ENCODE measurements at places on chromosomes 12 and 14. TPM values are rescaled to one million over a fixed set of nuclear protein-coding genes. Genes with fewer than 3 reads are reported as not detected.

DNA sequence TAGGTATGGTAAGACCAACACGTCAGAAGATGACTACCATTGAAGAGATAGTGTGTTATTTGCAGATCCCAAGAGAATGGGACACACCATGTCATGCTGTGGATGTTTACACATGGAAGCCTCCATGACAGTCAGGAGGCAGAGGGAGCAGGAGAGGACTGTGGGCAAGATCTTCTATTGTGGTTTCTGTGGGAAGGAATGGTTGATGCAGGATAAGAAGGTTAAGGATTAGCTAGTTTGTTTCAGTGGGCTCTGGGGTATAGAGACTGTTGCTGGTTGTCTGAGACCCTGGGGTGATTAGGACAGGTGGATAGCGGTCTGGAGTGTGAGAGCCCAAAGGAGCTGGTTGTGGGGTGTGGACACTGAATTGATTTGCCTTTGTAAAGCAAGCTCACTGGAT, 23.3 kb downstream of the TAS2R7 start:
- DNase-seq = no peak

DNA sequence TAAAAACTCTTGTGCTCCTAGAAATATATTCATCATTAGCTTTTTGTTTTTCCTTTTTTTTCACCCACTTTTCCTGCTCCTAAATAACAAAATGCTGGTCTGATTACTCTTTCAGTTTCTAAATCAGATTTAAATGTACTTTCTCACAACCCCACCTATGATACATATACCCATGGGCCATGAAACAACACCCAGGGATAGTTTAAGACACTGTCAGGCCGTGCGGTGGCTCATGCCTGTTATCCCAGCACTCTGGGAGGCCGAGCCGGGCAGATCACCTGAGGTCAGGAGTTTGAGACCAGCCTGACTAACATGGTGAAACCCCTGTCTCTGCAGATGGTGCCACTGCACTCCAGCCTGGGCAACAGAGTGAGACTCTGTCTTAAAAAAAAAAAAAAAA, 1.6 kb upstream of the NUMB start:
- no peak for DNase-seq

FLVCR2 gene
- 2.2 TPM for total RNA-seq

- no peak for DNase-seq
Measured at GRCh38 chr12:70823182-70823976, 97.2 kb downstream of the PTPRR start.

- DNase-seq = no peak
Measured at GRCh38 chr12:94839347-94839746, 164.2 kb downstream of the NDUFA12 start.

ALDH2 gene
- 157 TPM for total RNA-seq

GRCh38 chr14:75871181-75871880, 110.5 kb downstream of the TGFB3 start:
- no peak for DNase-seq

DNA sequence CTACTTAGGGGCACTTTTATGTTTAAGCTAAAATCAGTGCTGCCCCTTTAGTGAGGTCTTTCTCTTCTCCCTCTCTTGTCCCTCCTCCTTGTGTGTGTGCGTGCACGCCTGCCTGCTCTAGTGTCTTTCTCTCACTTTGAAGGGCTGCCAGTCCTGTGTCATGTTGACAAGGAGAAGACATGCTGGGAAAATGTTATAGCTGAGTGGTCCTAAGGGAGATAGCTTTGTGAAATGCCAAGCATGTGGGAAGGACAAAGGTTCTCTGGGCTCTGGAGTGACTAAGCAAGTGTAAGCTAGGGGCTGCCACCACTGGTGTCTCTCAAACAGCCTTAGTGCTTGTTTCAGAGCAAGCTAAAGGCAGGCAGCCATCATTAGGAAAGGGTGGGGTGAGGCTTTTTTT, 108.4 kb downstream of the EMP1 start:
- no peak for DNase-seq

GRCh38 chr12:29427964-29428363, 47.0 kb upstream of the ERGIC2 start:
- DNase-seq = no peak

DNA sequence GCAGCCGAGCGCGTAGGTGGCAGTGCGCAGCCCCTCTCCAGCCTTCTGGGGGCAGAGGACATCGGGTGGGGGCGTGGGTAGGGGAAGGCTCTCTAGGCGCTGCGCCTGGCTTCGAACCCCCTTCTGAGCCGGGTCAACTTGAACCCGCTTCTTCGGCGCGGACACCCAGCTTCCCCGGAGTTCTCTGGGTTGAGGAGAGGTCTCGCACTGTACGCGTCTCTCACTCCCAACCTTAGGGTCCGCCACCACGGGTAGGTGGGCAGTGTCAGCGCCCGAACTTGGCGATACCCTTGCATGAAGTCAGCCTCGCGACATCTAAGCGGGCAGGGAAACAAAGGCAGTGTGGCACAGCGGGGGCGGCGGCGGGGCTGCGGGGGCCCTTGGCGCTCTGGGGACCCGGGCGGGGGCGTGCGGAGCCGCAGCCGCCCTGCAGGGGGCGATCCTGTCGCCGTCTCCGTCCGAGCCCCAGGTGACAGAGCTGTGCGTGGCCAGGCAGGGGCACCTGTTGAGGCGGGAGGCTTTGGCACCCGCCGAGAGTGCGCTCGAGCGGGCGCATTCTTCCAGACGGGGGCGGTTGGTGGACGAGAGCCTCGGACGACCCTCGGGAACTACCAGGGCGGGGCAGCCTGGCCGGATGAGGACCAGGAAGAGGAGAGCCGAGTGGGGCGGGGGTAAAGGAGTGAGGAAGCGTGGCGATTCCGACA, 1.1 kb downstream of the GALNT16 start:
- DNase-seq = no peak

SIX6 gene
- total RNA-seq = not detected

GRCh38 chr12:16603260-16603915, 2.6 kb downstream of the LMO3 start:
- DNase-seq = no peak

DNA sequence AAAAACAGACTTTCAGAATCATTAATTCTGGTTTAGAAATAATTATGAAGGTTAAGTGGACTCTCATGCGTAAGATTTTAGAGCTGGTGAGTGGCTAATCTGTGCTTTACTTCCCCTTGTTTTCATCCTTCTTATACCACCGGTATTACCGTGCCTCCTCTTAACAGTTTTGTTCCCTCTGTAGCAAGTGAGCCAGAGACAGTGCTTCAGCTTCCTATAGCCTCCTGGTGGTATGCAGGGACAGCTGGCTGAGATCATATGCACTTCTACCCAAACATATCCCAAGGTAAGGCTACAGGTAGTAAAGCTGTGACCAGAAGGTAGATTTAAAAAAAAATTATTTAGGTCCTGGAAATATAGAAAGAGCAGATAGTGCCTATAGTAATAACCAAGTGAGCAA, 55.2 kb downstream of the PDE3A start:
- no peak for DNase-seq

ZNF740 gene
- 5.9 TPM for total RNA-seq

SLC25A47 gene
- total RNA-seq = not detected

GRCh38 chr12:53500142-53500775, 824 bp upstream of the TARBP2 start:
- peak; percentile 82 for DNase-seq

TMEM132C gene
- total RNA-seq = 5.3 TPM

VWF gene
- total RNA-seq = 331 TPM

GRCh38 chr12:133236144-133236543, 467 bp upstream of the ANHX start:
- DNase-seq = no peak

LMO3 gene
- 12.4 TPM for total RNA-seq

DNA sequence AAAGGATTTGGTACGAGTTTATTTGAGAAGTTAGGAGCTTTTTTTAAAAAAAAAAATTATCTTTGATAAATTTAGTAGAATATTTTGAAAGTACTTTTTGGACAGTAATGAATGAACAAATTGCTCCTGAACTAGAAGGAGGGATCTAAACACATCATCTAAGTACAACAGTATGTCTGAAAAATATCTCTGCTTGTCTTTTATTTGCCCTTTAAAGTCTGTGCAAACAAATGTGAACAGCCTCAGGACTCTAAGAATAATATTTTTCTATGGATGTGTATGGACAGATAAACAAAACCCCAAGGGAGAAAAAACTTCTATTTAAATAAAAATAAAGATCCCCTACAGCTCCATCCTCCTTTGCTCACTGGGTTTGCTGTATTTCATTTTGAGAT, 19.5 kb downstream of the FBXL14 start:
- DNase-seq = no peak

DNA sequence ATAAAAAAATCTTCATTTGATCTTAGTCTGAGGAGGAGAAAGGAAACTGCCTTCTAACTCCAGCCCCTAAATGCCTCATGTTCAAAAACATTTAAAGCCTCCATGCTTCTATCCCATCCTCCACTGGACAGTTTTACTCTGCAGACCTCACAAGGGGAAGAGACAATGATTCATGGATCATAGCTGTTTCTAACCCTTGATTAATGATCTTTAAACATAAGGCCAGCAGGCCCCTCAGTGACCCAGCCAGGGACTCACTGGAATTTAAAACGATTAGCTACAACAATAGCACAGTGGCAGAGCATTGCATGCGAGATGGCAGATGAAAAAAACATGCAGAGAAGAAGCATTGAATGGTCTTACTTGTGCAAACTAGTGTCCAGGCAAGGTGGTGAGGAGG, 6.0 kb downstream of the DCTN2 start:
- no peak for DNase-seq

ANKRD33 gene
- total RNA-seq = not detected

DNA sequence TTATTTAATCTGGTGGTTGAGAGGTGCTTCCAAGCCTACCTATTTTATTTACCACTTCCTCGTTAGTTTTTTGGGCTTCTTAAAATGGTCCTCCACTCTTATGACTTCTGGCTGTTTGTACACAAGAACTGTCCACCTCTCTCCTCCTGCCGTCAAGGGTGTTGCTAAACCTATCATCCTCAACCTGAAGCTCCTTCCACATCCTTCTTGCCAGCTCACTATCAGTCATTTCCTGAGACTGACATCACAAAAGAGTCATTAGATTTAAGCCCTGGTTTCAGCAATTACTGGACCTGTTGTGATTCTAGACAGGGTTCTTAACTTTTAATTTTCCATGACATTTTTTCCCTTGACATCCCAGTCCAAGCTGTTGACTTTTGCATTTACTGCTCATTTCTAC, 91.9 kb downstream of the BICD1 start:
- DNase-seq = no peak

DNA sequence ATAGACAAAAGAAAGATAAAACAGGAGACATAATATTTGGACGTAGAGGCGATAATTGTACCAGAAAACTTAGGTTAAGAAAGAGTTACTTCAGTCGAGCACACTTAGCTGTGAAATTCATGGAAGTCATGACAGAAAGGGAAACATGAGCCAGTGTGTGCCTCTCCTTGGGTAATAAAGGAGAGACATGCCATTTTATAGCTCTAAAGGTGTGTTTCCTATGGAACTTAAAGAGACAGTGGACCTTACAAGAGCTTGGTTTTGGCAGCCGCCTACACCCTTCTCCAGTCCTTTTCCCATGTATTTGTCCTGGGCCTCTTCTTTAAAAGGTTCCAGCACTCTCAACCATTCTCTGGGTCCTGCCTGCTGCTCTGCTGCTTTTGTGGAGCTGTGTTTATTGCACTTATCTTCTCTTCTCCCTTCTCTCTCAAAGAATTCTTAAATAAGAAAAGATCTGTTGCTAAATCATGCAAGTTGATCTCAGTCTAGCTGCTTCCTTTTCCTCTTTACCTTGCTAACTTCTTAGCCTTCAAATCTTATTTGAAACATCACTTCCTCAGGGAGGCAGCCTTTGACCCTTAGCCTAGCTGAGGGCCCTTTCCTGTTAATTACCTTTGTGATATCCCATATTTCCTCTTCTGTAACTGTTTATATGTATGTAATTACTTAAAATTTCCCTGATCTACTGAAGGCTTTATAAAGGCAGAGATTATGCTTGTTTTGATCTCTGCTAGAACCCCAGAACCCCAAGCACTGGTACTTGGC, 81.8 kb upstream of the EVL start:
- DNase-seq = no peak

DNA sequence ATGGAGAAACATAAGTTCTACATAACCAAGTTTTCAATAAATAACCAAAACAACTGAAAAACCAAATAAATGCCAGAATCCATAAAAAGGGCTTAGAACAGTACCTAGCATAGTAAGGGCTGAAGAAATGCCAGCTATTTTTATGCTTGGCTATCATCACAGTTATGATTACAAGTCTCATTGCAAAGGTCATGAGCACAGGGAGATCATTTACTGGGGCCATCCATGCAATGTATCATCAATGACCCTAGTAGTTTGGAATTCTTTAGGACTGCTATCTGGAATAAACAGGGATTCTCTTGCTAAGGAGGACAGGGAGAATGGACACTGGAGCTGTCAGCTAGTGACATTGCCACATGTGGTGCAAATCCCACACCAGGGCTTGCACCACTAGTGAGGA, 92.5 kb upstream of the NAP1L1 start:
- DNase-seq = no peak

GRCh38 chr12:67630373-67631088, 18.0 kb upstream of the DYRK2 start:
- no peak for DNase-seq

- DNase-seq = no peak
Measured at GRCh38 chr12:59446116-59446515, 149.7 kb upstream of the SLC16A7 start.

GRCh38 chr12:12334367-12335040, 15.5 kb downstream of the MANSC1 start:
- no peak for DNase-seq

GRCh38 chr12:110743571-110744093, 941 bp upstream of the PPP1CC start:
- DNase-seq = peak; percentile 63

KRT72 gene
- not detected for total RNA-seq

- DNase-seq = no peak
Measured at GRCh38 chr12:41709463-41710285, 435.0 kb downstream of the GXYLT1 start.

PRKD1 gene
- 7.5 TPM for total RNA-seq

RNF212B gene
- not detected for total RNA-seq

DNA sequence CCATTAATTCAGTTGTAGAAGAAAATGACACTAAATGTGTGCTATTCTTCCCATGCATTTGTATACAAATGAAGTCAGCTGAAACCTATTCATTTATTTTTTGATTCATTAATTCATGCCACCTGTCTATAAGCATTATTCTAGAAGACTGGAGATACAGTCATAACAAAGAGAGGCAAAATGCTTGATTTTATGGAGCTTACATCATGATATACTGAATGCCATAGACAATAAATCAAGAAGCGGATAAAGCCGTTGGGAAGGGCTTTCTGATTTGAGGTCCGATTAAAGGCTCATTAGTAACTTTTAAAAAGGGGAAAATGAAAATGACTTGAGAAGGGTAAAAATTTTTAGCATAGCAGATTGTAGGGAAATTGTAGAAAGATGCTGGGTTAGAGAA, 494.9 kb downstream of the RERGL start:
- no peak for DNase-seq

DNA sequence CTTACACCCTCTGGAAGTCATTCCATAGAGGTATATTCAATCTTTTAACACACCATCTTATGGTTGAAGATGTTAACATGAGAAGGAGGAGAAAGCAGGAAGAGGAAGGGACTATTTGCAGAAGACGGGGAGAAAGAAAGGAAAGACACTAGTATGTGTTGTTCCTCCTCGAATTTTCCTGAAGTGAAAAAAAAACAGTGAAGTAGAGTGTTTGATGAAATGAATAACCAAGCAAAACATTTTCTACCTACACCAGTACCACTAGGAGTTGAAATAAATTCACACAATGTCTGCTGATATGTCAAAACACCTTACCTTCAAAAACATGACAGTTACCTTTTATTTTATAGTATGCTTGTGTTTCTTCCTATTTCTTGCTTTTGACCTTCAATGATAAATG, 1.4 kb upstream of the CNOT2 start:
- DNase-seq = no peak

MANSC4 gene
- not detected for total RNA-seq

ANAPC7 gene
- 30.9 TPM for total RNA-seq

GRCh38 chr12:124408822-124409517, 114.1 kb downstream of the RFLNA start:
- no peak for DNase-seq
